ENCODE measurements at places on chromosomes 3 and 15.
A peak's percentile ranks its signal among the peaks of the same experiment; 100 is the strongest.

DNA sequence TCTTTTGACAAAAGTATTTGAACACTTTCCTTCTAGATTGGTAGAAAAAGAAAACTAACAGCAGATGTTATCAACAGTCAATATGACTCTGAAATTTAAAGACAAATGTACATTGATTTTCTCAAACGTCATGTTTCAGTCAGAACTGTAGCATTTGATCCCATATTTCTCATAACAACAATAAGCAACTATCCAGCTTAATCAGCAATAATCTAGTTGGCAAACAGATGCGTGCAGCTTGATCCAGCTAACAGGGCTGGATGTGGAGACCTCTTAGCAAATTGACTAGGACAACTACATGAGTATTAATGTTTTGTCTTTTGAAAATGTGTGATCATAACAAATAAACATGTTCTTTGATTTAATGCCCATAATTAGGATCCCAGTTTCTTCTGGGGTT lies 94.0 kb upstream of the STT3B start:
- no peak for DNase-seq

GRCh38 chr3:152149832-152150231 lies 118.9 kb upstream of the MBNL1 start:
- DNase-seq, result no peak

GRCh38 chr3:4836516-4836915 lies 142.7 kb upstream of the BHLHE40 start:
- DNase-seq, result no peak

GRCh38 chr3:48464713-48465221 lies 18.2 kb downstream of the ATRIP start:
- no peak for DNase-seq

DNA sequence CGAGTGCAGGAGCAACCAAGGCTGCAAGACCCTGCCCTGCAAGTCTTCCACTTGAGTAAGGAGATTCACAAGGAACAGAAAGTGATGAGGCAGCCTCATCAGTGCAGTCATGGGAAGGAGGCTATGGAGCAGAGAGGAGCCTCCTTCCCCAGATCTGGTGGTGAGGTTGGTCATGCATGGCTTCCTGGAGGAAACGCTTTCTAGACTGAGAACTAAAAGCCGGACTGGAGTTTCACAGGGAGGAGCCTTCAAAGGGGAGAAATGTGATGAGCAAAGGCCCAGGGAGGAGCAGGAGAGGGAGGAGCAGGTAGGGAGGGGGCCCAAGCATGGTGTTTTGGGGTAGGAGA lies 139.9 kb downstream of the SRGAP3 start:
- no peak for DNase-seq

DNA sequence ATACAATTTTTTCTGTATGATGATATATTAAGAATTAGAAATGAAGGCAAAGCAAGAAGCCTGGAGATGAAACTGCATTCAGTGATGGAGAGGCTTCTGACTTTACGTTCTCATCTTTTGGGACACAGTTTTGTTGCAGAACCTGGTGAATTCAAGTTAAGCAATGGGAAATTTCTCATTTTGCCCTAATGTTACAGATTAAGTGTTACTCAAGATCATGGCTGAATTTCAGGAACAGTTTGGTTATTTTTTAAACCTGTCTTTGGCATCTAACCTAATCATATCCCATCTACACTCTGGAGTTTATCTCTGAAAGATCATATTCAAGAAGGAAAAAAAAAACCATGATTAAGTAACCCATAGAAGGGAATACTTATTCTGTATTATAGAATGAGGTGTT lies 6.0 kb downstream of the NIT2 start:
- DNase-seq, result no peak

DNA sequence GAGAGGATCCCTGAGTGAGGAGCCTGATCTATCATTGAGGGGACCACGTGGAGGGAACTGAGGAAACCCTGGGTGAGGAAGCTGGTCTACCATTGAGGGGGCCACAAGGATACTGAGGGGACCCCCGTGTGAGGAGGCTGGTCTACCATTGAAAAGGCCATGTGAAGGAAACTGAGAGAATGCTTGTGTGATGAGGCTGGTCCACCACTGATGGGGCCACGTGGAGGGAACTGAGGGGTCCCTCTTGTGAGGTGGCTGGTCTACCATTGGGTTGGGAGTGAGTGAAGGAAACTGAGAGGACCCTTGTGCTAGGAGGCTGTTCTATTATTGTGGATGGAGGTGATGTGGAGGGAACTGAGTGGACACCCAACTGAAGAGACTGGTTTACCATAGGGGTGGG lies 161.3 kb downstream of the FBLN2 start:
- DNase-seq, result no peak

- DNase-seq, result no peak
These were observed 70.1 kb downstream of the TBC1D2B start for GRCh38 chr15:78007211-78007931.

DNA sequence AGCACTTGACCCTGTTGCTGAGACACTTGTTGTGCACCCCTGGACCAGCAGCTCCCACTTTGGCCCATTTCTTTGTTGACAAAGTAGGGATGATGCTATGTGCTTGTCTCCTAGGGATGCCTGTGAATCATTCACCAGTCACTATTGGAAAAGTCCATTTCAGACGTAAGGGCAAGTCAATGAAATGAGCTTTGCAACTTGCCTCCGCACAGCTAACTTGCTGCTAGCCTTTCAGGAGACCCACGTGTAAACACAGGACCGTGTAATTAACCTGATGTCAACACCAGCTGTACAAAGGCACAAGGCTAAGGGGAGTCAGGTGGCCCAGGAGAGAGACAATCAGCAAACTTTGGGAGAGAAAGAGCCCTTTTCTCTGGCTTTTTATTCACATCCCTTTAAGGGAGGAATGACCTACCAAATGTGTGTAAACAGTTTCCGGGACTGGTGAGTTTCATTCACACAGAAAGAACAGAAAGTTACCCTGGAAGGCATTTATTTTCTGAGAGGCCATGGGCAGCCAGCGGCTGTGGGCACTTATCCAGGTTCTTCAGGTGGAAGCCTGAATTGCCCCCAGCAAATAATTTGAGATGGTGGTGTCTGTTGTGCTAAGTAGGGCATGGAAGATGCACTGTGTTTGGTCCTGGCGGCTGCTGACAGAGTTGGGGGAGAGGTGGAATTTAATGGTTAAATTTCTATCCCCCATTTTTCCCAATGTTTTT lies 54.0 kb downstream of the TIPARP start:
- no peak for DNase-seq

GRCh38 chr3:6421666-6422445 lies 439.1 kb upstream of the GRM7 start:
- no peak for DNase-seq

GRCh38 chr3:58631742-58632141 lies 34.8 kb downstream of the FAM3D start:
- DNase-seq, result no peak

DNA sequence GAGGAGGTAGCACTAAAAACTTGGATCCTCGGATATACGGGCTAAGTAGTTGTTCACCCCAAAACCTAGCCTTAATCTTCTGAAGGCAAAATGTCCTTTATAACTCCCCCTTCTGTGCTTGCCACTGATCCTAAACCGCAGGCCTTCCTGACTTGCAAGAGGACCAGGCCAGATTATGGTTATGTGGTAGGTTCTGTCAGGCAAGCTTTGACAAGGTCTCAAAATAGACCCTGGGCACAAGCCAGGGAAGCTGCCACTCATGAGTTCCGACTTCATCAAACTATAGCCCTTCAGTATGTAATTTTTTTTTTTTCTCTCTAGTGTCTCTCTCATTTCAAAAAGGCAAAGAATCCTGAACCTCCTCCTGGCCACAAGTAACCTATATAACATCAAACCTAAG lies 3.2 kb downstream of the LRRFIP2 start:
- no peak for DNase-seq

GRCh38 chr15:62647202-62647842 lies 395.2 kb upstream of the TPM1 start:
- no peak for DNase-seq

- no peak for DNase-seq
These were observed 89.2 kb downstream of the CORO2B start for GRCh38 chr15:68667800-68668625.

DNA sequence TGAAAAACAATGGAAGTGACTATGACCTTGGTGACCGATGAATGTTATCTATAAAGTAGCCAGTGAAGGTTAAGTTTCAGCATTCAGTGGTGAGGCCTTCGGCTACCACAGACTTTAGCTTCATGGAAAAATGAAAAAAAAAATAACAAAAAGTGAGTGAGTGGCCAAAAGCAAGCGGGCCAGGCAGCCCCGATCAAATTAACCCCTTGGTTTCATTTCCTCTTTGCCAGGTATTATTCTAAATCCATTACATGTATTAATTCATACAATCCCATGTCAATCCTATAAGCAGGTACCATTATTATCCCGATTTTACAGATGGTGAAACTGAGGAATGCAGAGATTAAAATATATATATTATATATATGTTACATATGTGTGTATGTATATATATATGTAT lies 21.0 kb upstream of the CHCHD6 start:
- no peak for DNase-seq

DNA sequence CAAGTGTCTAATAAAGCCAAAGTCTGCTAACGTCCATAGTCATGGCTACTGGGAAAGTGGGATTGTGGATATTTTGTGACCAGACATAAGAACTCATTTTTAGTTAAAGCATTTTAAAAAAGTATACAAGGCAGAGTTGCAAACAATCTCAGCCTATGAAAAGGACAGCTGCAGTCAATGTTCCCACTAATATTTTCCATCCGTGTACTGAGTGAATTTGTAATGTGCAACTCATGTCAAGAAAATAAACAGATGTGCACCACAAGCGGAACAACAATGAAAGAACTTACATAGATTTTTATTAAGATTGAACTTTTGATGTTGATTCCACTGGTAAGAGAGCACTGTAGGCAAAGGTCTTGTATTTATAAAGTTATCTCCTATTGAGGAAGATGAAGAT lies 231.3 kb upstream of the SEMA6D start:
- no peak for DNase-seq

DNA sequence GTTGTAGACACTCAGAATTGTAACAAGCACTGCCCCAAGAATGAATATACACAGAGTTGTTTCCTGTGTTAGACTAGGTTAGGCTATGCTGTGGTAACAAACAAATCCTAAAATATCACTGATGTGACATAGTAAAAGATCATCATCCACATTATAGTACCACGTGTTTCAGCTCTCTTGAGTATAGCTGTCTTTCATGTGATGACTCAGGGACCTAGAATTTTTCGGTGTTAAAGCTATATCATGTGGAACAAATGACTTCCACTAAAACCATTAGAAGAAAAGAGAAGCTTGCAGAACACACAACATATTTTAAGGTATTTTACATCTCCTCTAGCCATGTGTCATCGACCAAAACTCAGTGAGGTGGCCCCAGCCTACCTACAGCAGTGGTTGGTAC lies 307.9 kb upstream of the RBMS3 start:
- no peak for DNase-seq

GRCh38 chr3:64360280-64360679 lies 135.0 kb upstream of the PRICKLE2 start:
- no peak for DNase-seq

DNA sequence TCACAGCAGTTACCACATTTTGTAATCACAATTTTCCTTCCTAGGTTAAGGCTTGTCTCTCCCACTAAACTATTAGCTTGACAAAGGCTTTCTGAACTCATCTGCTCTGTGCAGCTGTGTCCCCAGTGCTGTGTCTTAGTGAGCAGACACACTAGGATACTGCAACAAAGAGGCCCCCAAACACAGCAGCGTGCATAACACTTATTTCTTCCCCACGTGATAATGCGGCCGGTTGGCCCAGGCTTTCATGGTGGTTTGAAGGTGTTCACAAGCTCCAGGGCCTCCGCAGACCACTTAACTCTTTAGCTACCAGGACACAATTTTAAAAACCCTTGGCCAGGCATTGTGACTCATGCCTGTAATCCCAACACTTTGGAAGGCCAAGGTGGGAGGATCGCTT lies 2.2 kb upstream of the HDAC11 start:
- no peak for DNase-seq

DNA sequence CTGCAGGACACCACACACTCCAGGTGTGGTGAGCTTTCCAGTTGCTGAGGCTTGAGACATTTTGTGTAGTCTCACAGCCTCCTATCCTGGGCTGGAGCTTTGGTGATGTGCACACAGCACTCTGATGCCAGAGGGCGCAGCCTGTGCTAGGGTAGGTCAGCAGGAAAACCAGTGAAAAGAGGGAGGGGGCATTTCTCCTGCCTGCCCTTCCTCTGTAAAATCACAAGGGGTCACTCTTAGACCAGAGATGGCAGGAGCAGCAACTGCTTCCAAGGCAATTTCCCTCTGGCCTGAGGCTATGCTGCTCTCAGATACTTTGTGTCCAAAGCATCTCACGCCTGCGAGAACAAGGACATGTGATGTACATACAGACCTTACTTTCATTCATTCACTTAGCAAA lies 16.5 kb upstream of the MUSTN1 start:
- no peak for DNase-seq

DNA sequence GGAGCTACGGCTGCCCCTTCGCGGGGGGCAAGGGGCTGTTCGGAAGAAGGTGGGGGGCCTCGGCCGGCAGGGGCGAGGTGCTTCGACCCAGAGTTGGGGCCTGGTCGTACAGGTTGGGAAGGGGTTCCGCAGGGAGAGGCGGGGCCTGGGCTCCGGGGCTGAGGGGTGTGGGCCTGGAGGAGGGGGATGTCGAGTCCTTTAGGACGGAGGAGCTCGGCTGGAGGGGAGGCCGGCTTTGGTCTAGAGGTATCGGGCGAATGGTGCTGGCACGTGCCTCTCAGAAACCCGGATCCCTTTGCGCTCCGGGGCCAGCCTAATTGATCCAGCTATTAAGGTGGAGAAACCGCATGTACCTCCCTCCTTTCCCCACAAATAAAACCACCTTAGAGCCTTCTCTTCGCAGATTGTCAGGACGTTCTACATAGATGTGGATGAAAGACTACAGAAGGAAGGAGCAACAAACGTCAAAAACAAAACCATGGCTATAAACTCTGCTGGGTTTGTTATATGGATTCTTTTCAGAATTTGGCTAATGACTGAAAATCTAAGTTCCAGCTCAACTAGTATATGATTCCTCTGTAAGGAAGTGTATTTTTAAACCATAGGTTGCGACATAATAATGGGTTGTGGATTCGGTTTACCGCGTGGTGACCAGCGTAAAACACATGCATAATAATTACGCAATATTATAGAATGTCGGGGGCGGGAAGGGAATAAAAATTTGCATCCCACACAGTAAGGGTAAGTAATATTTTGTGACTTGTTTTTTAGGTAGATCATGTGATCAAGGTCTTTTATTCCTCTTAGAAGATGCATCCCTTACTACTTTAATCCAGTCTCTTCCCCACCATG lies 644 bp upstream of the NGLY1 start:
- DNase-seq, result peak; percentile 4

GRCh38 chr15:80106051-80106450 lies 46.6 kb downstream of the ZFAND6 start:
- DNase-seq, result no peak

GRCh38 chr15:57675481-57676181 lies 30.9 kb upstream of the POLR2M start:
- no peak for DNase-seq

- DNase-seq, result no peak
These were observed 94.6 kb downstream of the ZPLD1 start for GRCh38 chr3:102529452-102529851.

GRCh38 chr3:143119974-143120715 lies 574 bp downstream of the CHST2 start:
- no peak for DNase-seq
